Myocyte (in vitro differentiated cells): ENCODE measurements at places on chromosomes 3 and 15. TPM values are rescaled to one million over a fixed set of nuclear protein-coding genes. Genes with fewer than 3 reads are reported as not detected.

DNA sequence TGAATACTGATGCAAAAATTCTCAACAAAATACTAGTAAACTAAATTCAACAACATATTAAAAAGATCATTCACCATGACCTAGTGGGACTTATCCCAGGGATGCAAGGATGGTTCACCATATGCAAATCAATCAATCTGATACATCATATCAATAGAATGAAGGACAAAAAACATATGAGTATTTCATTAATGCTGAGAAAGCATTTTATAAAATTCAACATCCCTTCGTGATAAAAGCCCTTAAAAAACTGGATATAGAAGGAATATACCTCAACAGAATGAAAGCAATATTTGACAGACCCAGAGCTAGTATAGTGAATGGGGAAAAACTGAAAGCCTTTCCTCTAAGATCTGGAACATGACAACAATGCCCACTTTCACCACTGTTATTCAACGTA lies 43.0 kb upstream of the FBN1 start:
- no peak for DNase-seq

DNA sequence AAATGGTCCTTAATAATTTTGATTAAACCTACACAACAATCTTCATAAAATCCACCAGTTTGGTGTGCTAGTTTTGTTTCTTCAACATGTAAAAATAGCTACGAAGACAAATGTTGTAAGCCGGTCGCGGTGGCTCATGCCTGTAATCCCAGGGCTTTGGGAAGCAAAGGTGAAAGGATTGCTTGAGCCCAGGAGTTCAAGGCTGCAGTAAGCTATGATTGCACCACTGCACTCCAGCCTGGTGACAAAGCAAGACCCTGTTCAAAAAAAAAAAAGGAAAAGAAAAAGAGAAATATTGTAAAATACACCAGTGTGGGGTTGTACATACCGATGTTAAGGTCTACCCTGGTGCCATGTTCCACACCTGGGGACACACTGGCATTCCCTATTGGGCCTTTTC lies 75.1 kb downstream of the LDHAL6B start:
- no peak for DNase-seq

GRCh38 chr3:88031642-88032077 lies 27.1 kb downstream of the CGGBP1 start:
- DNase-seq, result peak; percentile 52

GRCh38 chr15:37138591-37139215 lies 38.4 kb upstream of the MEIS2 start:
- no peak for DNase-seq

DNA sequence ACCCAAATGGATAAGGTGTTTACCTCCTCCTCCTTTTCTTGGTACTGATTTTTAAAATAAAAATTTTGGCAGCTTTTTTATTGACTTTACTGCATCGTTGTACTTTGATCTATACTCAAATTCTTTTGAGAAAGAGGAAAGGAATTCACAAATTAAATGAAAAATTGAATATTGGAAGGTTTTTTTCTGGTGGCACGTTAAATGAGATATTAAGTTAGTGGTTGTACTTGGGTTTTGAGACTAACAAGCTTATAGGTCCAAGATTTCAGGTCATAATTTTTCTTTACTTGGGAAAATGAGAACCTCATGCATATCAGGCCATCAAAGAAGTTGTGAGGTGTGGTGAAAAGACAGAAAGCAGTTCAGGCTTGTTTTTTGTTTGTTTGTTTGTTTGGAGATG lies 14.1 kb downstream of the RPLP1 start:
- no peak for DNase-seq

DNA sequence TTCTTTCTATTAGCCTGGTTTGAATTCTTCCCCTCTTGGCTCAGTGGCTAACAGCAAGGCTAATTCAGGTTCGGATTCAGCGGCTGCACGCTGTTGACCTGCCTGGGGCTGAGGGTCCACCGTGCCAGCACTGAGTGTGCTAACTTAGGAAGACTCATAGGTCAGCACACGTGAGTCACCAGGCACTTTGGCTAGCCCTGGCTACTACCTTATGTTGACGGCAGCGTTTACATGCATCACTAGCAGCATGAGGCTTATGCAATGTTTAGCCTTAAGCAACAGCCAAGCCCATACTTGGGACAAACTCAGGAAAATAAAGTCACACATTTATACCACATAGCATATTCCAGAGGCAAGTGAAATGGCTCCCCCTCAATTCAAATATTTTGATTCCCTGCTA lies 137.7 kb downstream of the RAB11A start:
- no peak for DNase-seq

DNA sequence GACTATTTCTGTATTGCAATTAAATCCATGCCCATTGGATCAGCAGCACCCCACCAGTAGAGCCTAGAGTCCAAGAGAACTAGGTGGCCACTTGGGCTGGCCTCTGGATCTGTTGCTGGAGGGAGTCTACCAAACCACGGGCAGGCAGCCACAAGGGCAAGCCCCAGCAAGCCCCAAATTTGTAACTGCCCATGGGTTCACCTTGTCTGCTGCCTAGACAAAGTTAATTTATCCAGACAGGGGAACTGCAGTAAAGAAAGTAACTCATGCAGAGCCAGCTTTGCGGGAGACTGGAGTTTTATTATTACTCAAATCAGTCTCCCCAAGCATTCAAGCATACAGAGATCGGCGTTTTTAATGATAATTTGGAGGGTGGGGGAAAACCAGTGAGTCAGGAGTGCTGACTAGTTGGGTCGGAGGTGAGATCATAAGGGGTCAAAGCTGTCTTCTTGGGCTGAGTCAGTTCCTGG lies 74.0 kb upstream of the TERB2 start:
- no peak for DNase-seq

DNA sequence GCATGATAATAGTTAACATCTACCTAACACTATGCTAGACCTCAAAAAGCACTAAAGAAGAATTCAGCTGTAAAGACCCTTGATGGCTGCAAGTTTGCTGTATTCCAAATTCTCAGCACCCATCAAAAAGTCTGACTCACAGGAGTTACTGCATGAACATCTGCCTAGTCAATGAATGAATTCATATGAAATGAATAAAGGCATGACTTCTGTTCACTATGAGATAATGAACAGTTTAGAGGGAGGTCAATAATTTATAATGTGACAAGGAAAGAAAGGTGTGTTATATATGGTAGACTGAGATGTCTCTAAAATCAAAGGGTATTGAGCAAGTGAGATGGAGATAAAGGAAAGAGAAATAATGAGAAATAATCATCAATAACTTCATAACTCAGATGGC lies 508.2 kb upstream of the TGFBR2 start:
- DNase-seq, result no peak

Gene SCG3
- total RNA-seq, result not detected in 2 replicates

Gene CLEC3B
- total RNA-seq, result 0.75 TPM in 1 of 2 replicates, not detected in the other

Gene LRRK1
- 0.13 and 0.21 TPM in 2 replicates for total RNA-seq

Gene KNG1
- total RNA-seq, result not detected in 2 replicates
